ENCODE measurements at places on chromosomes 13 and 19. TPM values are rescaled to one million over a fixed set of nuclear protein-coding genes. Genes with fewer than 3 reads are reported as not detected.

DNA sequence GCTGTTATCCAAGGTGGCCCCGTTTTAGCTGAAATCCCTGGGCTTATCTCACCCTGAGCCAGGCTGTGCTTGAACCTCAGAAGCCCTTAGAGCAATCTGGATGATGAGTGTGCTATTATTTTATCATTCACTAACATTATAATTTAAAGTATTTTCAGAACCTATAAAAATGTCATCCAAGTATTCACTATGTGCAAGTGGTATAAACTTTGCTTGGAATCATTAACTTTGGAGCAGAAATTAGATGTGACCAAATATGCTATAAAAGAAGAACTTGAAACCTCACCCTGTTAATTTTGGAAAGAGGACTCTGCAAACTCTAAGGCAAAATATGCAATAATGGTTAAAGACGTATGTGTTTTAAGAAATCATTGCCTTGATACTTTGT is 147.5 kb downstream of the USP12 start:
- no peak for DNase-seq

DNA sequence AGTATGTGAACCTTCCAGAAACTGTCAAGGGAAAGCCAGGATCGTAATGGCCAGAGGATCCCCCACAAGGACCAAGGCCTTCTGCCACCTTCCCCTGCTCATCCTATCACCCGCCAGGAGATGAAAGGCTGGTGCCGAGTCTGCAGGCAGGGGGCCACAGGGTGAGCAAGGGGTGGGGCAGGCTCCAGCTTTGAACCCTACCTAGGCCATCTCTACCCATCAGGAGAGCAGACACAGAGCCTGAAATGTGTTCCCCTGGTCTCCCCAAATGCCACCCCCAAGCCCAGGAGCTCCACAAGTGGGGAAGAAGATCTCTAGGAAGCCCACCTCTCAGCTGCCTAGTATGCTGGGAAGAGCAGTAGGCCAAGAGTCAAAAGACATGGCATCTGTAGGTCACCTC is 95.1 kb downstream of the KCTD15 start:
- DNase-seq, result no peak

DNA sequence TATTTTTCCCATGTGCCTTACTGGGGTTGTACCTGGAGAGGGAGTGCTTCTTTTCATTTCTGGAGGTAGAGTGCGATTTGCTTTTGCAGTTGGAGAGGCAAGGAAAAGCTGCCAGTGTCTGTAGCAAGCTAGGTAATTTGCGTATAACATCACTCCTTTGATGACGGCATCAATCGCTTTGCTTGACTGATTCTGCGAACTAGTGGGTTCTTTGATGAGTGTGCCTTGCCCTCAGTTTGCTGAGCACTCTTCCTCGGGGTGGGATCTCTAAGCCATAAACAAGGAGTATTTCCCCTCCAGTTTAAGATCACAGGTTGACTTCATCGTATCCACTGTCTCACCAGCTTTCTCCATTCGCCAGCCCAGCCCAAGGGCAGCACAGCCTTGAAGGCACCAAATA is 344.5 kb downstream of the KCNRG start:
- no peak for DNase-seq

GRCh38 chr13:93687261-93687660 is 460.7 kb downstream of the GPC6 start:
- DNase-seq, result peak; percentile 33

GRCh38 chr13:33099860-33100259 is 83.6 kb downstream of the KL start:
- no peak for DNase-seq

DNA sequence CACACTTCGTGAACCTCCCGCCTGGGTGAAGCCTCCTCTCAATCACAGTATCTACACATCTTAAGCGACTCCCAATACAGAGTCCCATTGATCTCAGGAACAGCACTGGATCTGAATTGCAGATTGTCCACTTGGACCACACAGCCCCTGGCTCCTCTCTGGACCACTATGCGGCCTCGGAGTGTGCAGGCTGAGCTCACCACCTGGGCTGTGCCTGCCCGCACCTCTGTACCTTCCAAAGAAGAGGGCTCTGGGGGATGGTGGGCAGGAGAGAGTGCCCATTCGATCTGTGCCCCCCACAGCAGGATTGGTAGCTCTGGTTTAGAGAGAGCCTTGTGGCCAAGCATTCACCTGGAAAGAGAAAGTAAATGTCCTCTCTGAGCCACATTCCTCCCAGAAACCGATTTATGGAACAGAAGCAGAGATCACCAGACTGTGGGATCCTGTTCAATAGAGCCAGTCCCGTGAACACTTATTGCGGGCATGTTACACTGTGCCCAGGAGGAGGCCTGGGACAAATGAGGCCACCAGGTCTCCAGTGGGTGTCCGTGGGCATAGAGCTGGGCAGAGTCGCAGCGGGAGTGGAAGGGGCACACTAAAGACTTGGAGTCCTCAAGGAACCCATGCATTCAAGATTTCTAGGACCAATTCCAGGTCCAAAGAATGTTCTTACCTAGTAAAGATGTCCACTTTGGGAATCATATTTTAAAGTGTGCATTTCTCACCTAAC is 141.6 kb upstream of the SOX1 start:
- no peak for DNase-seq

- DNase-seq, result no peak
Measured at GRCh38 chr13:27126859-27127258, 44.8 kb downstream of the USP12 start.

DNA sequence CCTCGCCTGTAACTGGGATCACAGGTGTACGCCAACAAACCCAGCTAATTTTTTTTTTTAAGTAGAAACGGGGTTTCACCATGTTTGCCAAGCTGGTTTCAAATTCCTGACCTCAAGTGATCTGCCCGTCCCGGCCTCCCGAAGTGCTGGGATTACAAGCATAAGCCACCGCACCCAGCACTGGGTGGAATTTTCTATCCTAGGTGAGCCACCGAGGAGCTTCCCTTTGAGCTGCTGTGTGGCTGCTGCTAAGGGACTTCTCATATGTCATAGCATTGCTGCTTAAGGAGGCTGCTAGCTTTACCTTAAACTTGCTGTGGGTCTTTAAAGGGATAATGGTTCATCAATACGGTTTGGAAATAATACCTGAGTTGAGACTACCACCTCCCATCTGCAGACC is 2.9 kb upstream of the AMER2 start:
- no peak for DNase-seq

DNA sequence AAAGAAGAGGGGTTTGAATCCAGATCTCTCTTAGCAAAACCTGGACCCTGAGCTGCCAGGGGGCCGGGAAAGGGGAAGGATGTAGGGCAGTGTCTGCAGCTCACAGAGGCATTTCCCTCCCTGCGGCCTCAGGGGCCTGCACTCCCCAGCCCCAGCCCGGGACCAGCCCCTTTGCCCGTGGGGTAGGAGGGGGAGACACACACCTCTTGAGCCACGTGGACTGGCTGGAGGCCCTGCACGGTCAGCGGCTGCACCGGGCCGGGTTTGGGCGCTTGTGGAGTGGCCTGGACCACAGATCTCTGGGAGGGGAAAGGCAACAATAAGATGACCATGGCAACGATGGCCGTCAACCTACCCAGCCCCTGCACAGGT is 26.9 kb downstream of the RFX1 start:
- no peak for DNase-seq

- peak; percentile 9 for DNase-seq
Measured at GRCh38 chr19:995051-995827, 5.0 kb upstream of the GRIN3B start.

Gene SYNGR4
- total RNA-seq, result not detected

Gene NKPD1
- total RNA-seq, result 0.10 TPM

Gene ZNF440
- total RNA-seq, result 6.9 TPM

Gene TMPRSS9
- total RNA-seq, result not detected

Gene AMER2
- not detected for total RNA-seq

Gene ITGBL1
- total RNA-seq, result 94.7 TPM
